ENCODE measurements at places on chromosomes 1 and 21. TPM values are rescaled to one million over a fixed set of nuclear protein-coding genes. Genes with fewer than 3 reads are reported as not detected.

NHLH1 gene
- total RNA-seq = not detected

NRAS gene
- 80.5 TPM for total RNA-seq

CA6 gene
- not detected for total RNA-seq

AZIN2 gene
- 2.5 TPM for total RNA-seq

S100A12 gene
- not detected for total RNA-seq

PAQR6 gene
- total RNA-seq = 0.19 TPM

E2F2 gene
- under 0.01 TPM for total RNA-seq

FCRL1 gene
- total RNA-seq = not detected

KRTAP10-10 gene
- total RNA-seq = not detected

IVL gene
- not detected for total RNA-seq

SWT1 gene
- total RNA-seq = 8.7 TPM

C1orf185 gene
- not detected for total RNA-seq

DPH2 gene
- 19.7 TPM for total RNA-seq

MROH7 gene
- 0.28 TPM for total RNA-seq

RRP15 gene
- total RNA-seq = 10.9 TPM

RGSL1 gene
- not detected for total RNA-seq

TMIGD3 gene
- total RNA-seq = not detected

Data from regular cardiac myocyte (primary cell).